ENCODE measurements at places on chromosomes 4 and X.

DNA sequence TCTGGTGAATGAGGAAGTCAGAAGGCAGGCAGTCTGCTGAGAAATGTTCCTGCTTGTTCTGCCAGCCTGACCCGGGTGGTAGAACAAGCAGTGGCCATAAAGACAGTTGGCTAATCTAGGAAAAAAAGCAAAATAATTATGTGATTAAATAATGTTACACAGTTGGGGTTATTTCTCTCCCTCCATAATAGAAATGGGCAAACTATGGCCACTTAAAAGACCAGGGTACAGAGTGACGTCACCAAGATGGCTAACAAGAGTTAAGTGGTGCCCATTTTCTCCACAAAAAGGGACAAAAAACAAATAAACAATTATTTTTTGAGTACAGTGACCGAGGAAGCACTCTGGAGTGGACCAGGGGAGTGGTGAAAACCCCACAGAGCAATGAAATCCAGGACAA, 16.1 kb upstream of the SPANXD start:
- no peak for DNase-seq

GRCh38 chr4:32775049-32775448, 2054.9 kb downstream of the PCDH7 start:
- DNase-seq, result no peak

DNA sequence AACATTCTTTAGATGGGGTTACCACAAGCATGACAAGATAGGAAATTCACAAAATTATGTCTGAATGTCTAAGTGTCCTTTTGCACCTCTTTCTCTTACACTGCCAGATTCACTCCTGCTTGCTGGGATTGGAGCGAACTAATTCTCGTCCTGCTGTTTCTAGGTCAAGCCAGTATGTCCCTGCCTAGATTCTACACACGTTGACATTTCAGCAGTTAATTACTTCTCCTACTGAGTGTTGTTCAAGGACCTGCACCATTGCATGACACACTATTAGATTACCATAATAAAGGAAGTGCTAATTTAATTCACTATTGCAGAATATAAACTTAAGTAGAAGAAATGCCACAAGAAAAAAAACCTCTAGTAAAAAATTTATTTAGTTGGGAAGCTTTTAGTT, 1911.7 kb downstream of the PCDH7 start:
- DNase-seq, result no peak

DNA sequence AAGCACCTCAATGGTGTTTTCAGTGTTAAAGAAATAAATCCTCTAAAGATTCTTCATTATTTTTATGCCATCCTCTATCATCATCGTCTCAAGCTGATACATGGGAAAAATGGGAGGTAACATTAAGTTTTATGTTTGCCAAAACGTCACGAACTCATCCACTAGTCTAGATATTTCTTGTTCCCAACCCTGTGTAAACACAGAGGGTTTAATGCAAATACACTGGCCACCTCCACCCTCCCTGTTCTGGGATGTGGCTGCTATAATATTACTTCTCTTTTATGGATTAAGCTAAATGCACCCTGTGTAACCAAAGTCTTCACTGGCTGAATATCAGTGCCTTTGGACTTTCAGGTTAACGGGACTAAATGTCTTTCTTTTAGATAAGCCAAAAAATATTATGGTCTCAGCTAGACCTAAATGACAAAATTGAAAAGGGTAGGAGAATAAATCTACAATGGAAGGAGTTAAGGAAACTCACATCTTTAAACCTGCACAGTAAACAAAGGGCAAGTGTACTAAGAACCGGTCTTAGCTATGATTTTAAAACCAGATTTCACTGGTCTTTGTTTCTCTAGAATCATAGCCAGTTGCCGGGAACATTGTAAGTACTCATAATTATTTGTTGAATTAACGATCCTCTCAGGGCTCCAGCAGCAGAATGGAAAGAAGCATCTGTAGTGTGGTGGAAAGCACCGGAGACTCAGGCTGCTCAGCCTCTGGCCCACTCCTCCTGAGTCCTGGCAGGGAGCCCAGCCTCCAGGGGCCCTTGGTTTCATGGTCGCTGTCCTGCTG, 103.5 kb upstream of the NOCT start:
- DNase-seq, result peak; percentile 48
